ENCODE measurements at places on chromosomes 11 and 22.

DNA sequence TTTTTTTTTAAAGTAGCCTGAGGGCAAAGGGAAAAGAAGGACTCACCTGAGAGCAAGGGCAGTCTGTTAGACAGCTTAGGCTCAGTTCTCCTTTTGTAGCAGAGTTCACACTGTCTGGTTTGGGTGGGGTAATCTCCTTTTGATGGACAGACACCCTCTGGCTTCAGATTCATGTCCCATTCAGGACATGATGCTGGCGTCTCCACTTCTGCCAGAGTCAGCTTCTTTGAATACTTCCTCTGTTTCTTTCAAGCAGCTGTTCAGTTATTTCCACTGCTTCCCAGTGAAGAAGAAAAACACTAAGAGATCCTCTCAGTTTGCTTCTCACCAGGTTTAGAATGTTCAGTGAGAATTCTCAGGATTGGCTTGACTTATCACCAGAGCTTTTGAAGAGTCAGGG, 79.0 kb upstream of the HSD17B12 start:
- DNase-seq, result no peak

- no peak for DNase-seq
Measured at GRCh38 chr11:134764367-134764766, 352.3 kb upstream of the B3GAT1 start.

DNA sequence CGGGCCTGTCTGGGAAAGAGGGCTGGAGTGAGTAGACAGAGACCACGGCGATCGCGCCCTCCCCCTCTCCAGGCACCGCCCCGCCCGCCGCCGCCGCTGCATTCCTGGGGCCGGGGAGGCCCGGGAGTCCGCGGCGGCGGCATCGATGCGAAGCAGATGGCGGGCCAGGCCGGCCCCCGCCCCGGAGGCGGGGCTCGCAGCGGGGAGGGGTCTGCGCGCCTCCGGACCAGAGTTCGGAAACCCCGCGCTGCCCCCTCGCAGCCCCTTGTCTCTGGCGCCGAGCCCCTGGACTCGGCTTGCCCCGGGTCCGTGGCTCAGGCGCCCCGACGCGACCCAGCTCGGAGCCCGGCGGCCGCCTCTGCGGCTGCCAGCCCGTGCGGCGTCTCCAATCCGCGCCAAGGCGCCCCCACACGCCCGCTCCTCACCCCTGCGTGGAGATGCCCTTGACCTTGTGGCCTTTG, 1.3 kb downstream of the SCARF2 start:
- peak; percentile 22 for DNase-seq

DNA sequence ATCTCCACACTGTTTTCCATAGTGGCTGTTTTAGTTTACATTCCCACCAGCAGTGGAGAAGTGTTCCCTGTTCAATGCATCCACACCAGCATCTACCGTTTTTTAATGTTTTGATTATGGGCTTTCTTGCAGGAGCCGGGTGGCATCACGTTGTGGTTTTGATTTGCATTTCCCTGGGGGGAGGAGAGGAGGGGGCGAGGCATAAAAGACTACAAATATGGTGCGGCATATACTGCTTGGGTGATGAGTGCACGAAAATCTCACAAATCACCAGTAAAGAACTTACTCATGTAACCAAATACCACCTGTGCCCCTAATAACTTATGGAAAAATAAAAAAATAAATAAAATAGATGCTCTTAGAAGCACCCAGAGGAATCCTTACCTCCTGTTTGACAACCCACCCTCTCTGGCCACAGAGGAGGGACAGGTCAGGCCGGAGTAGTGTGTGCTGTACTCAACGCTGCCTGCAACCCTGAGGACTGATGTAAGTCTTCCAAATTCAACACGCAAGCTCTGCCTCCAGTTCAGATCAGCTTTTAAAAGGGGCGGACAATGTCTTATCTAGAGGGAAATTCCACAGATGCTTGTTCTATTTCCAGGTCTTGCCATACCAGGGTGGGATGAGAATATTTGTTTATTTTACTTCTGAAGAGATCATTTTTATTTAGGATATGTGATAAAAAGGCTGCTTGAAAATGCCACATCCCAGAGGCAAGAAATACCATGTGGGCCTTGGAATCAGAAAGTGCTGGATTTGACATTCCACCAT, 329.6 kb upstream of the B3GAT1 start:
- DNase-seq, result no peak

DNA sequence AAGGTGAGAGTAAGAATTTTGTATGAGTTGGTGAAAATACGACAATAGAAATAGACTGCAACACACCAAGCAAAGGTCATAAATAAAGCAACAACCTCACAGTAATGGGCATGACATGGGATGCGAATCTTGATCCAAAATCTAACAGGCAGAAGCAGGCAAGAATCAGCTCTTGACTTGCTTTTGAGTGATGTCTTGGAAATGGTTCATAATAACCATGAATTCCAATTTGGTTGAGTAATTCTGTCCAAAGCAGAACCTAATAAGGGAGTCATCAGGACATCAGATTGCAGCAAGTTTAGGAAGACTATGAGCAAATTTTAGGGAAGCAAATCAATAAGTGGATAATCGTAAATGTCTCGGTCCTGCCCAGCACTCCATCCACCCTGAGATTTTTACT, 224.0 kb upstream of the ISX start:
- DNase-seq, result no peak

GRCh38 chr11:64654958-64655541, 64.0 kb downstream of the SLC22A12 start:
- no peak for DNase-seq

GRCh38 chr11:122743949-122744348, 88.4 kb downstream of the UBASH3B start:
- no peak for DNase-seq

- no peak for DNase-seq
Measured at GRCh38 chr11:121757480-121758125, 304.8 kb upstream of the SORL1-AS1 start.
